ENCODE measurements at places on chromosomes 4 and X.

DNA sequence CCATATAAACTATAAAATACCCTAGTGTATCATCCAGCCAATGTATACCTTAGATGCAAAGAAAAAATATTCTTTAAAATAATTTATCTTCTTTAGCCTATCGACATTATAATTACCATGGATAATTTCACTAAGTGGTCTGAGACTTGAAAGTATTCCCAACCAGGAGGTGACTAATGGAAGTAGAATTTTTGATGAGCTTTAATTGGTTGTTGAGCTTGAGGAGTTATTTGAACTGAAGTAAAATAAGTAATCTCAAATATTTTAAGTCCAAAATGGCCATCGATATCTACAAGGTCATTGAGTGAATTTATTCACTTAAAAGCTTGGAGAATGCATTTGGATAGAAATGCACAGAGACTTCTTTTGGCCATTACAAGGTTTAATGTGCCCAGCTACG is 436.2 kb downstream of the TLL1 start:
- DNase-seq, result no peak

DNA sequence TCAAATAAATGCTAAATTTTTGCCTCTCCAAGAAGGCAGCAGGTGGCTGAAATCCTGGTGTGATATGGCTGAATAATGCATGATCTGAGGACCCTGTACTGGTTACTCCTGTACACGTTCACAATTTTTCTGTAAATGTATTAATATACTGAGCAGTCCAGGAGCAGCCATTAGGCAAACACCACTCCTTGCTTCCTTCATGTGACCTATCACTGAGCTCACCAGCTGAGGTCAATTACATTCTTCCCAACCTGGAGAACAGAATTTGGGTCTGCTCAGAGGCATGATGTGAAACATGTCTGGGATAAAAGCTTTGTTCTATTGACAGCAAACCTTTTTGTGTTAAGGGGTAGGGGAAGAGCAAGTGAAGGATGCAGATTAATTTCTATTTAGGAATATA is 26.9 kb downstream of the RAB40AL start:
- no peak for DNase-seq

- no peak for DNase-seq
Observed at GRCh38 chr4:176805155-176805554, 12.4 kb upstream of the VEGFC start.

DNA sequence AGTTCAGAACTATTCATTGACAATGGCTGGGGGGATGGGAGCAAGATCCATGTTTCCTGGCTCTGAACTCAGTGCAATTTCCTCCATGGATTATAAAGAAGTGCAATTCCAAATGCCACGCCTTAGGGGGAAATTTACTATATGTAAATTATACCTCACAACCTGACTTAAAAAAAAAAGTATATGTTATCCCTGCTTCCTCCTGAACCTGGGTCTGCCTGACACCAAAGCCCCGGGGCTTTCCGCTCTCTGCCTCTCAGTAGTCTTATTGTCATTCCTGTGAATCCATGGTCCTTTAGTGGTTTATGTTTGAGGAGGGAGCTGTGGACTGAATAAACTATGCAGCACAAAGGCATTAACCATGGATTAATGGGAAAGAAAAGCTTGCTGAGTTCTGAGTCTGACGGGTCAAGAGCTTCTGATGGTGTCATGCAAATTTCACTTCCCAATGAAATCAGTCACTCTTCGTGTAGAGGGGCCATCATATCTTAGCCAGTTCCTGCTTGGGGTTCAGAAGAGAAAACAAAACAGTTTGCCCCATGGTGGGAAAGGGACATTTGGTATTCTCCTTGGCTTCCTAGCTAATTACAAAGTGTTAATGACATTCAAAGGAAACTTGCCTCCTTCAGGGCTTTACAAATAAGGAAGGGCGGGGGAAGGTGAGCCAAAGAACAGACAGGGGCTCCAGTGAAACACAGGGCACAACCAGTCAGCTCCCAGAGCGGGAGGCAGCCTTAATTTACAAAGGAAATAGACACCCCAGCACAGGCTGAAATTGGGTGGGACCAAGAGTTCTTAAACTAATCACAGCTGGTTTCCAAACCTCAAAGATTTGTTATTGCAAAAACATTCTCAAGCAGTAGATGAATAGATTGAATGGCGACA is 14.3 kb downstream of the FAM9C start:
- peak; percentile 31 for DNase-seq

DNA sequence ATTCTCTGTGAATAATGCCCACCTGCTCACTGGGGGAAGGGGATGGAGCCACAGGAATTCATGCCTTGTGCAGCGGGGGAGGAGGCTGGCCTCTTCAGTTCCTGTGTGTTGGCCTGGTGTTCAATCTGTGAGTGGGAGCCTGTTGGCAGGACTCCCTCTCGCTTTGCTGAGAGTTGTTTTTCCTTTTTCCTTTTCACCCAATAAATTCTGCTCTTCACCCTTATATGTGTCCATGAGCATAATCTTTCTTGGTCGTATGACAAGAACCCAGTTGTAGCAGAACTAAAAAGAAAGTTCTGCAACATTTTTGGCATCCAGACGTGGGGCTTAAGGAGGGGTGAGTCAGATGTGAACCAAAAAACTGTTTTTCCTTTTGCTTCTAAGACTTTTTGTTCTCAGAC is 235.2 kb upstream of the HDX start:
- DNase-seq, result no peak

DNA sequence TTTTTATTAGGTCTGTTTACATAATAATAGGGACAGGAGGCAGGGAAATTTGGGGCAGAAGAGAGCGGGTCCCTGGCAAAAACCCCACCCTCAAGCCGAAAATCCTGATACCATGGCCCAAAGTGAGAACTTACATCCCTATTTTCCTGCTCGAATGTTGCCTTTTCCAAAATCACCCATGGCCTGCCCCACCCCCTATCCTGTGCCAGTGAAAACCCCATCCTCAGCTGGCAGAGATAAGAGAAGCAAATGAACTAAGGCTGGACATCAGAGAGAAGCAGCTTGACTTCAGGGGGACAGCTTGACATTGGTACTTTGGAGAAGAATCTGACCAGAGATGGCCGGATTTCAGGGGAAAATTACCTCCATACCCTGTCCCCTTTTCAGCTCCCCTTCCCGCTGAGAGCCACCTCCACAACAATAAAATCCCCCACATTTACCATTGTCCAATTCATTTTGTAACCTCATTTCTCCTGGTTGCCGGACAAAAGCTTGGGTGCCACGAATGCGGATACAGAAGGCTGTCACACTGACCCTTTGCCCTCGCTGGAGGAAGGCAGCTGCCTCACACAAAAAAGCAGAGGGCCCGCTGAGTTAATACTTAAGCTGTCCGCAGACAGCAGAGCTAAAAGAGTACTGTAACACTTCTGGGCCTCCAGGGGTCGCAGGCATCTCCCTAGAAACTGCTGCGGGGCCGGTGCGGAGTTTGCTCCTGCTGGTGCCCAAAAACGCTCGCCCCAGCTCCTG is 196.2 kb downstream of the SNCA start:
- no peak for DNase-seq

DNA sequence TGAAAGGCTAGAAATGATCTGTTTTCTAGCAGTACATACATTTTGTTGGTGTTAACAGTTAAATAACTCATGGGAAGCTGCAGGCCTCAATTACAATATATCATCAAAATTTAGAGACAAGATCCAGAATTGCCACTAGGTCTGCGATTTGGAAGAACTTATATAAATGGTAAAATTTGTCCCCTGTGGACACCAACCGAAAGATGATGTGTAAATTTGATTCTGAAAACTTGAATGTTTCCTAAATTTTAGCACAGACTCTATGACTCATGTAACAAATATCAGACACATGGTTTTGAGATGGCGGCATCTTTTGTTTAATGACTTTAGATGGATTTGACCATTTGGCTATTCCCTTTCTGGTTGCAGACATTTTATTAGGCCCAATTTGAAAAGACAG is 6.0 kb upstream of the HPGDS start:
- no peak for DNase-seq

DNA sequence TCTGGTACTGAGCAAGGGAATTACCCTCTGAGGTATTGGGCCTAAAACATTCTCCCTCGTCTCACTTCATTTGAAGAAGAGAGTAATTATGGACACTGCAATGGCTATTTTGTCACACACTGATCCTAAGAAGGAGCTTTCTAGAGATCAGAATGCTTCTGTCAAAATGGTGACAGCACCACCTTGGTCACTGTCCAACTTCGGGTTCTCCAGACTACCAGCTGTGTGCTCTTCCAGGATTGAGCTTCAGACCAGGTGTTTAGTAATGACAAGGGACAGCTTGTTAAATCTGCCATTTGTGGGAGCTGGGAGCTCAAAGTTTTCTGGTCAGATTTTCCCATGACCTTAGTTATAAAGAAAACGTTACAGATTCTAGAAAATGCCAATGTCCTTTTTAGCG is 105.4 kb downstream of the POLA1 start:
- DNase-seq, result no peak

DNA sequence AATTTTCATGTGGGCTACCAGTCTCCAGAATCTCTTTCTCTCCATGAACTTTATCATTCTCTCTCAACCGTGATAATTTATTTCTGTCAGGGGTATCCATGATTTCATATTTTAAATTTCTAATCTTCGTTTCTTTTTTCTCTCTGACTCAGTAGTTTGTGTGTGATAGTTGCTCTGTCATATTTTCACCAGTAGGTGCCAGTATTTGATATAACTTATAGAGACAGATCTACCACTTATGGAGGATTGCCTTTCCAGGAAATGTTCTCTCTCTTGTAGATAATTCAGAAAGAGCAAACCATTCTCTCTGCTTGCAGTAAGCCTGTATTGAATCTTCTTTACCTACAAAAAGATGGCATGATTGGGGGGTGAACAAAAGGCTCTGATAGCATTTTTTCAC is 79.3 kb upstream of the DYNLT3 start:
- DNase-seq, result peak; percentile 13

DNA sequence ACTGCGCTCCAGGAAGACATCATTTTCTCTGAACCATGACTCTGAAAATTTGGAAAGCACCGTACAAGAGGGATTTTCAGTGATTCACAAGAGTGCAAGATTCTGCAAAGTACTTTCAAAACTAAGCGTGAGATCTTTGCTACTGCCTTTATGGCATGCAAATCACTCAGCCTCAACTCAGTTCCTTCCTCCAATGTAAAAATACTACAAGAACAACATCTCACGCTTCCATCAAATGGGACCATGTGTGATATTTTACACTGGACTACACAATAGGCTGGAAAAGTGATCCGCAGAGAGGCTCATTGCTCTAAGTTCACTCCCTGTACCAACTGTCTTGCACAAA is 674 bp upstream of the IL15 start:
- DNase-seq, result no peak

DNA sequence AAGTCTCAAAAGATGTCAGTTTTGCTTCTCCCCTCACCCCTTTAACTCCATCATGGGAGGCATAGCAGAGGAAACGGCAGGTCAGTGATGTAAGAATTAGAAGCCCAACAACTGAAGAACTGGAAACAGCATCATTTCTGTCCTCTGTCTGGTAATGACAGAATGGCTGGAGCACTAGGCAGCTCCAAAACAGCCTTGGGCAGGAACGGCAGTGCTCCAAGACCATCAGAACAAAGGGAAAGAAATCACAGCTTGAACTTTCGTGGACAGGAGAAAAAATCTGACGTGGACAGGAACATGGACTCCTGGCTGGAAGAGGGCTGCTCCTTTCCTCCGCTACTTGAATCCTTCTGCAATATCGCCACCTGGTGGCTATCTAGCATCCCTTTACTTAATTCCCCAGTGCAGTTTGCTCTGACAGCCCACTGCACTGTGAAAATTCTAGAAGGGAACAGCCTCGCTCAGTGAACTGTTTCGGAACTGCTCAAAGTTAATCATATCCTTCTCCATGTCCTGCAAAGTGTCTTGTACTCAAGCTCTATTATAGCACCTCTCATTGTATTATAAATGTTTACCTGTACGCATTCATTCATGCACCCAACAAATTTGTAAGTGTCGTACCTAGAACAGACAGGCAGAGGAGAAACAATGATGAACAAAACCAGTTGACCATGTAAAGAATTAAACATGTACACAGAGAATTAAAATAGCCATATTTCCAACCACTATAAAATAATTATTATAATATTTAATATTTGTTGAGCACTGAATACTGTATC is 20.4 kb downstream of the SLC25A53 start:
- DNase-seq, result peak; percentile 55

- no peak for DNase-seq
Observed at GRCh38 chr4:20629186-20630106, 70.8 kb upstream of the PACRGL start.

DNA sequence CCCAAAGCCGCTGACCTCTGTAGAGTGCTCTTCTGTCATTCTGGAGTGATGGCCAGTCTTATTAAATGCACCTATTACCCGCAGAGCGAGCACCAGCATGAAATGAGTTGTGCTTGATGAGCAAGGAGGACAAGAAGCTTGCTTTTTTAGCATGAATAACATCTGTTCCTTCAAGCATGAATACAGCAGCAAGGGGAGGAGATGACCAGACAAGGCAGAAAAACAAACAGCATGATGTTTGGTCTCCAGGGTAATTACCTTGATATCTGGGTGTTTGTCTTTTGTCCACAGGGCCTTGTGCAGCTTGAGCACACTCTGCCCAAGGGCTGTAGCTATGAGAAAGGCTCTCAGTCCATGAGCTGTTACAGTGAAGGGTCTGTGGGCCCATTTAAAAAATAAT is 324.8 kb upstream of the DDX53 start:
- DNase-seq, result no peak

DNA sequence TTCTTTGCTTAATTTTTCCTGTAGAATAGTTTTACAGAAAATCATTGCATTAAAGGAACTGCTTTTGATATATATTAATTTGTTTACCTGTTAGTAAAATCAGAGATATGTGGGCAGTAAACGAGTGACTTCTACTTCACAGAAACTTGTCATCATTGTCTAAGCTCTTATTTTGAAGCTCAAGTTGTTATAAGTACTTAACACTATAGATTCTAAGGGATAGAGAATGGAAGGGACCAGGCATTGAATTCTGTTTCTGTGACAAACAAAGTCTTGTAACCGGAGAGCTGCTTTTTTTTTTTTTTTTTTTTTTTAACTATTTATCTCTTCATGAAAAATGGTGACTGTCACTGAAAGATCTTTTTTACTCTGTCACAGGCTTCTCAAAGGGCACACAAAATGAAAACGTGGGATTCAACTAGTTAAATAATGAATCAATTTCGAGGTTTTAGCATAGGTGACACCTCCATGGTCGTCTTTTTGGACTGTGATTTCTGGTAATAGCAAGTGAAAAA is 14.4 kb downstream of the STK26 start:
- no peak for DNase-seq
